Kidney epithelial cell (primary cell): ENCODE measurements at places on chromosomes 12 and 14.
A peak's percentile ranks its signal among the peaks of the same experiment; 100 is the strongest.

GRCh38 chr14:32710231-32710671, 228.4 kb upstream of the NPAS3 start:
- no peak for DNase-seq

DNA sequence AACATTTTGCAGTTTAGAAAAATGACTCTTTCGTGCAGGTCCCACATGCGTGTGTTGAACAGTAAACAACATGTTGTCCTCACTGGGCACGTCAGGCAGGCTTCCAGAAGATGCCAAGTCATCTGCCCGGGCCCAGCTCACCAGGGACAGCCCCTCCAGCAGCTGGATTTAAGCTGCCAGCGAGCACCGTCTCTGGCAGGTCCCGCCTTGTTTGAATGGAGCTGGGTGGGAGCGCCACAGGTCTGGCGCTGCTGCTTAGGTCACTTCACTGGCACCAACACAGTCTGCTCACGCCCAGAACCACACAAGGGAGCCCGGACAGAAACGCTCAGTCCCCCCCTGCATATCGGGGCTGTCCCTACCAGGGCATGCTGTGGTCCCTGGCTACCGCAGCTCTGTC, 33.1 kb upstream of the MMP17 start:
- no peak for DNase-seq

GRCh38 chr12:85448548-85449139, 168.6 kb downstream of the ALX1 start:
- DNase-seq: no peak

DNA sequence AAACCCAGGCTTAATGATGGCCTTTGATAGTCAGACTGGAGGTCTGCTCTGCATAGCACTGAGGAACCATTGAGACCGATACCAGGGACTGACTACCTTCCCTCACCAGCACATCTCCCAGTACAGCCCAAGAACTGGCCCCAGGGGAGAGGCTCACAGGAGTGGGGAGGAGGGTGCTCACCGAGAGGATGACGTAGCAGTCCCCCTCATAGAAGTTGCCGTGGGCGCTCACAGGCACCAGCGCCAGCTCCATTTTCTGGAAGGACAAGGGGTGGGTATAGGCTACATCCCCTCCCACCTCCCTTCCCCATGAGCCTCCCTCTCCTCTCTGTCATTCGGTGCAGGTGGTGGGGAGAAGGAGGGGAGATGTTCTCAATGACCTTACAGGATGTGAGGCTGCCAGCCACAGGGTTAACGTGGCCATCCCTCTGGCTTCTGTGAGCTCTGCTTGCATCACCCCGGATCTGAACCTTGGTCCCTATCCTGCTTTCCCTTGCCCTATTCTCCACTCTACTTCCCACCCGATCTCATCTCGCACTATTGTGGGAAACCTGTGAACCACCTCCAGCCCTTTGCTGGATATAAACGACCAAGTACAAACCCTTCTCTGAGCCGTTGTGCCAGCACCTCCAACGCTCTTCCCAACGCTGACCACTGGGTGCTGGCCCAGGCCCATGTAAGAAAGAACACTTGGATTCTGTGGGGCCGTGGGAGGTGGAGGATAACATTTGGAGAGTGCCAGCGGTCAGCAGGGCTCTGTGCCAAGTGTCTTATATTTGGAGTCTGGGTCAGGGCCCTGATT, 4.4 kb downstream of the AVIL start:
- DNase-seq: no peak

GRCh38 chr12:5096241-5096924, 52.7 kb downstream of the KCNA5 start:
- no peak for DNase-seq

DNA sequence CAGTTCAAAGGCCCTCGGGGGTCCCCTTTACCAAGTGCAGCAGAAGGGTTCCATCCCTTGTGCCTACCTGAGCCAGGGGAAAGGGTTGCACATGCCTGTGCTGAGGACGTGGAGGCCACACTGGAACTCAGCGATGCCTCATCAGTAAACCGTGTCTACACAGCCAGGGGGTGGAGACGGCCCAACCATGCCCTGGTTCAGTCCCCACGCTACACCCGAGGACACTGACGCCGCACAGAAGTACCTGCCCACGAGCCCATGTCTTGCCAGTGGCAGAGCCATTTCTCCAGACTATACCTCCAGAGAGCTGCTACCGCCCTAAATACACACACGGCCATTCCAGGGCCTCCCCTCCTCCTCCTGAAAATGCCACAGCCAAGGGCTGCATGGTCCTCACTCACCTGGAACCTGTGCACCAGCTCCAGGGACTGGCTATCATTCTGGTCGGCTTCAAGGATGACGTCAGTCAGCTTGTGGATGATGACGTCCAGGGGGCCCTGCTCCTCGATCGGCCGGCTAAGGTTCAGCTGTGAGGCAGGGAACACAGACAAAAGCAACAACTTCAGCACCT, 93.4 kb downstream of the CHGA start:
- DNase-seq: no peak

DNA sequence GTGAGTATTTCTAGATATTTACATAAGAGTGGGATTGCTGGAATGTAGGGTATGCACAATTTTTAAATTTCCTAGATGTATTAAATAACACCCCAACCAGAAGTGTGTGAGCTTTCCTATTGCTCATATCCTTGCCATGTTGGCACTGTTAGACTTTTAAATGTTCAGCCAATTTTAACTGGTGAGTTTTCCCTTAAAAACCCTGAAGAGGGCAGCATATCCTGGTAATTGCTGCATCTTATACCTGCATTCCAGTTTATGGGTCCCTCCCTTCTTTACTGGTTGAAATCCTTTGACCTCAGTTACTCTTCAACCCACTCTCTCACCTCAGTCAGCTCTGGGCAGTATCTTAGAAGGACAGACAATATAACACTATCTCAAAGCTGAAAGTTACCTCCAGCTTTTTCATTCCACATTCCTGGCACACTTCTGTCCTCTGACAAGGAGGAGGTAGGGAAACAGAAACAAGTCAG, 270.6 kb downstream of the PAWR start:
- DNase-seq: peak; percentile 73

DNA sequence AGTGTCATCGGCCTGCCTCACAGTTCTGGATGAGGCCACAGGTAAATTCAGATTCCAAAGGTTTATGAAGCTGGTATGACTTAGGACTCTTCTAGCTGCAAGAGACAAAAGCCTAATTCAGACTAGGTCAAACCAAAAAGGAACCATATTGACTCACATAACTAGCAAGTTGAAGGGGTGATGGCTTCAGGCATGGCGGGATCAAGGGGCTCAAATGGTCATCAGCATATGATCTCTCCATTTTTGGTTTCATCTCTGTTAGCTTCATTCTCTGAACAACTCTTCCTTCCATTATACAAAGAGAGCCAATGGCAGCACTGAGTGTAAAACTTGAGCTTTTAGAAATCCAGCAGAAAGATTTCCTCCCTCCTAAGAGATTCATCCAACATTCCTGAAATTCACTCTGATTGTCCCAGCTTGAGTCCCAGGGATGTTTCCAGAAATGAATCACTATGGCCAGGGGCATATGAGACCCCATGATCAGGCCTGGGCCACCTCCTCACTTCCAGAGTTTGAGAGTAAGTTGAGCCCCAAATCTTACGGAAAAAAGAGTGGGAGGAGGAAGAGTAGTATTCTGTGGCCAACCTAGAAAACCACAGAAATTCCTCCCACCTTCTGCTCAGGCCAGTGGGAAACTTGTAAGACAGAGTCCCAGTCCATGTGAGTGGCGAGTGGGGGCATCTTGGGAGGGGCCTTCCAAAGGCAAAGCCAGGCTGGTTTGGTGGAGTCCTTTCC, 2.0 kb upstream of the MAP1LC3B2 start:
- DNase-seq: no peak

DNA sequence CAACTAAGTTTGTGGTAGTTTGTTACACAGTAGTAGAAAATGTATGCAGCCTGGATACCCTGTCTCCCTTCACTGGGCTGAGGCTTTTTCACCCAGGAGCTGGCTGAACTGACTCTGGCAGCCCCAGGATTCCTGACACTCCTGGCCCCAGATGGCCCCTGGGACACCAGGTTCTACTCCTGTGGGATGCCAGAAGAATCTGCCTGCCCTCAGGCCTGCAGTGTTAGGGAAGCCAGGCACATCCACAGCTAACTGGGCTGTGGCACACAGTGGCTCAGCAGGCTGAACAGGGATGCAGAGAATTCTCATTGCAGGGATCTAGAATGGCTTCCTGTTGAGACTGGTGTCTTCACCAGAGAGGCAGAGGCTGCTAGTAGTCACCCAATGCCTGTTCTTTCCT, 8.5 kb downstream of the IFI27 start:
- DNase-seq: no peak

GRCh38 chr12:2297004-2297403, 244.2 kb downstream of the CACNA1C start:
- DNase-seq: no peak

GRCh38 chr12:6346235-6346832, 4.5 kb upstream of the TNFRSF1A start:
- no peak for DNase-seq

DNA sequence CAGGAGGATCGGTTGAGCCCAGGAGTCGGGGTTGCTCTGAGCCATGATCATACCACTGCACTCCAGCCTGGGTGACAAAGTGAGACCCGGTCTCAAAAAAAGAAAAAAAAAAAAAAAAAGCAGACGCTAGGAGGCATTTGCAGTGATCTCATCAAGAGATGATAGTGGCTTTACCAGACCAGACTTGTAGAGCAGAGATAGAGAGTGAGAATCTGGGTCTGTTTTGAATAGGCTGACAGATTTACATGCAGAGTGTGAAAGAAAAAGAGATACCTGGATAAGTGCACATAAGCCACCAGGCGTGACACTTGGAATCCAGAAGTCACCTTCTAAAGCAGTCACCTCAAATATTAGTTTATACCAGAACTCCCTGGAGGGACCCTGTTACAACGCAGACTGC, 21.1 kb upstream of the FLRT2 start:
- DNase-seq: no peak

DNA sequence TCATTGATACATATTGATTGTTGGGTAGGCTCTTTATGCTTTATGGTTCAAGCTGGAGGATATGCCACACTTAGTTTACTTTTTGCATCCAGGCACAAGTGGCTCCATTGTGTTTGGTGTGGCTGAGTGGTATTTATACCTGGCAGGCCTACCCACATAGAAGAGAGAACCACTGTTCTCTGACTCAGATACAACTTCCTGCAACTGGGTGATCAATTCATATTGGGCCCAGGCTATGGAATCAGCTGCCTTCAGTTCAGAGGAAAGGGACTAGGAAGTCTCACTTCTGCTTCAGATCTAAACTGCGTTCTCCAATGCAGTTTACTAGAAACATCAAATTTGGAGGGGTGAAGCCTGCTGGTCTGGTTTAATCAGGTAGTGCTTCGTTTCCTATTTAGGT, 49.8 kb upstream of the LRRK2 start:
- no peak for DNase-seq

DNA sequence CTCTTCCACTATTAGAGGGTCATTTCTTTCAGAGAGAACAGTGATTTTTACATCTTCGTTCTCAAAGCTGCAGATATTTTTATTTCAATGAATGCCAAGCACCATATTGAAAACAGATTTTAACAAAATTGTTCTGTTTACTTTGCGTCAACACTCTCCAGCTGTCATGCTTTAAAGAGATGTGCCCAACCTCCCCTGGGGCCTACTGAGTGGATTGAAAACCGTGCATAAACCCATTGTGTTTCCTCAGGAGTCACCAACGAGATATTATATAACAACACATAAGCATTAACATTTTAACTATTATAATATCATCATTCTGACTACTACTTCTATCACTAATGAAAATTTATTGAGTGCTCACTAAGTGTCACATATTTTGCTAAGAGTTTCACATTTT, 81.6 kb downstream of the MYF5 start:
- no peak for DNase-seq

- no peak for DNase-seq
Measured at GRCh38 chr14:95774265-95775160, 60.6 kb upstream of the TCL1A start.

DNA sequence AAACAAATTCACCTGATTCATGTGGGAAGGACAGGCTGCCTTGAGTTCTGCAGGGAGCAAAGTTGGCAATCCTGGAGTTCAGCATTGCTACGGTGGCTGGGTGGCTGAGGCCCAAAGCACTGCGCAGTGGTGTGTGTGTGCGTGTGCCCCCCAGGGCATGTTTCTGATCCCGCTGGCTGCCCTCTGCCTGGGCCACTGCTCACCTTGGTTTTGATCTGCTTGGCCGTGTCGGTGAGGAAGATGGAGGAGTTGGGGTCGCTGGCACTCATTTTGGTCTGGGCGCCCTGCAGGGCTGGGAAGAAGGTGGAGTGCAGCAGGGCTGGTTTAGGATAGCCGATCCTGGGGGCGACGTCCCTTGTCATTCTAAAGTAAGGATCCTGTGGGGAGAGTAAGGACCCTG, 19.1 kb downstream of the SLC25A47 start:
- no peak for DNase-seq

DNA sequence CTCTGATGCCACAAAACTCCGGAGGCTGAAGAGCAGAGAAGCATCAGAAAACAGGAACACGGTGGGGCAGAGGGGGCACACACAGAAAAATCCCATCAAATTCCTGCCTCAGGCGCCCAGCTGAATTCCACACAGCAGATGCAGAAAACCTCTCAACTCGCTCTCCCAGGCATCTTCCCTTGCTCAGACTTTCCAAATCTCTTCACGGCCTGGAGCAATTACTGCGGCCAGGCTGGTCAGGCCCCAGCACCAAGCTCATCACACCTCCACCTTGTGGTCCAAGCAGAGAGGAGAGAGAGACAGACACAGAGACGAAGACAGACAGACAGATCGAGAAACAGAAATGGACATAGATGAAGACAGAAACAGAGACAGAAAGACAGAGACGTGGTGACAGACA, 89.0 kb downstream of the NCOR2 start:
- DNase-seq: no peak

GRCh38 chr12:50533203-50533584, 28.4 kb downstream of the DIP2B start:
- no peak for DNase-seq

GRCh38 chr12:4991373-4991772, 52.3 kb upstream of the KCNA5 start:
- DNase-seq: no peak

- DNase-seq: no peak
Measured at GRCh38 chr12:53791735-53792326, 40.1 kb upstream of the CISTR start.

GRCh38 chr12:2752676-2753371, 41.9 kb upstream of the FKBP4 start:
- DNase-seq: peak; percentile 10

- no peak for DNase-seq
Measured at GRCh38 chr14:74959596-74960180, 4.3 kb upstream of the PGF start.

GRCh38 chr12:3004655-3005565, 45.7 kb downstream of the TEAD4 start:
- no peak for DNase-seq
